CD4-positive, alpha-beta T cell treated with Interleukin-6 for 4 hours (primary cell): ENCODE measurements at places on chromosomes 12 and 14.

DNA sequence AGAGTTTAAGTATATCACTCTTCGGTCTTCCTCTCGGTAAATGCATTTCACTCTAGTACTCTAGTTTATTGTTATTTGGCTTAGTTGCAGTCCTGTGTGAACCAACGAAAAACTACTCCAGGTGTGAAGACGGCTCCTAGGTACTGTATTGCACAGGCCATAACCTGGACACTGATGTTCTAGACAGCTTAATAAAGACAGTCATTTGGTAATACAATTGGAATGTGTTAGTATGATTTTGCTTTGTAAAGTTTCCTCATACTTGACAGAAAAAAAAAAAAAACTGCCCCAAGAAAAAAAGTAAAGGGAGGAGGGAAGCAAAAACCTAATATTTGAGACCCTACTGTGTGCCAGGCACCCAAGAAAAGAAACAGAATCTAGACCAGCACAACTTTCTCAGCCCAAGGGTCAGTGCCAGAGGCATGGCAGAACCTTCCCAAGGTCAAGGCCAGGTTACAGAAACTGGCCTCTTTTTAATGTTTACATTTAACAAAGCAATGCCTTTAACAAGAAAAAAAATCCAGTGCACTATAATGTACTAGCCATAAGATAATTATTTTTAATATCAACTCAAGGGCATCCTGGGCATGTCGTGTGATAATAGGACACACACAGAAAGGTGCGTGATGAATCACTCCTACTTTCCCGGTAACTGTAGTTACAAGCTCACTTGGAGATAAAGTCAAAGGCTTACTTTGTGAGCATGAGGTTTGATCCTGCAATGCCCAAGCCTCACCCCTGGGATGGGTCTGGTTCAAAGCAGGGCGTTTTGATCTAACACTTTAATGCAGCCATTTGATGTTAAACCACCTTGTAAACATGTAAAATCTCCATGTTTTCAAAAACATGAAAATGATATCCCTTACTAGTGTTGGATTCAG, 110.6 kb downstream of the BMP4 start:
- no peak for DNase-seq

- no peak for DNase-seq
Observed at GRCh38 chr12:94930216-94930654, 73.3 kb downstream of the NDUFA12 start.

DNA sequence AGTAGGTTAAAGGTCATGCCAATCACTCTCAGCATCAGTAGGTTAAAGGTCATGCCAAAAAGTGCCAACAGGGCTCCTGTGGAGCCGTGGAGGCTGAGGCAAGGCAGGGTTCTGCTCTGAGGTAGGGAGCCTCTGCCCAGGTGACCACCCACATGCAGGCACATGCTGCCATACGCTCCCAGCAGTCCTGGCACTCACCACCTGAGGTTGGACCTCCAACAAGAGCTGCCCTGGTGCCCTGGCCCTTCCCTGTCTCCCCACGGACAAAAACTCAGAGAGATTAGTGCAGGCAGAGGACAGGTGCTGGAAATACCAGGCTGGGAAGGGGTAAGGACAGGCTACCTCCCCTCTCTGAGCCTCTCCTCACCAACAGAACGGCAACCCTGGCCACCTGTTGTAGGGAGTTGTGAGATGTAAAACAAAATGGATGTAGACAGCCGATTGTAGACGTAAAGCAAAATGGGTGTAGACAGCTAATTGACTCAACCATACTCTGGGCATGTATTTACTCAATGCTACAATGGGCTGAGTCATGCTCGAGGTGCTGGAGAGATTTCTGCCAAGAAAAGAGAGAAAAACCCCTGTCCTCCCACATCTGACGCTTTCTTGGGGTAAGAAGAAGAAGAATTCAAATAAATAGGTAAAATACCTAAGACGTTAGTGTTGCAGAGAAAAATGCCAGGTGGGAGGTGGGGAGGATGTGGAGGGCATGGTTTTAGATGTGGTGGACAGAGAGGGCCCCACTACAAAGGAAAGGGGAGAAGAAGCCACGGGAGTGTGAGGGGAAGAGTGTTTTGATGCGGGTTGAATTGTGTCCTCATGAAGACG, 32.4 kb downstream of the LTBP2 start:
- no peak for DNase-seq

- DNase-seq, result no peak
Observed at GRCh38 chr14:85579942-85580341, 50.0 kb downstream of the FLRT2 start.

DNA sequence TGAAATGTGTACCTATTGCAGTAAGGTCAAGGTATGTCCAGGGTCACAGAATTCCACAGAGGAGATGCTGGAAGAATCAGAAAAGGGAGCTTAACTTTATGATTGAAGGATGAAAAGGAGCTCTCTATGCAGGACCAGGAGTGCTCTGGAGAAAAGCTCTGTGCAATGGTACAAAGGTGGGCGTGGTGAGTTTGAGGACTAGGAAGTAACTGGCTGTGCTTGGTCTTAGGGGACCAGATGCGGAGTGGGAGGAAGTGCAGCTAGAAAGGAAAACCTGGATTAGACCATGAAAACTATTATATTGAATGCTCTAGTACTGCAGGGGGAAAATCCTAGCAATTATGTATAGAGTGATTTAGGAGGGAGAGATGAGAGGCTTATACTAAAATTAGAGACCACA, 56.8 kb downstream of the BTG1 start:
- DNase-seq, result no peak
